ENCODE measurements at places on chromosomes 12 and 14. TPM values are rescaled to one million over a fixed set of nuclear protein-coding genes. Genes with fewer than 3 reads are reported as not detected.

DNA sequence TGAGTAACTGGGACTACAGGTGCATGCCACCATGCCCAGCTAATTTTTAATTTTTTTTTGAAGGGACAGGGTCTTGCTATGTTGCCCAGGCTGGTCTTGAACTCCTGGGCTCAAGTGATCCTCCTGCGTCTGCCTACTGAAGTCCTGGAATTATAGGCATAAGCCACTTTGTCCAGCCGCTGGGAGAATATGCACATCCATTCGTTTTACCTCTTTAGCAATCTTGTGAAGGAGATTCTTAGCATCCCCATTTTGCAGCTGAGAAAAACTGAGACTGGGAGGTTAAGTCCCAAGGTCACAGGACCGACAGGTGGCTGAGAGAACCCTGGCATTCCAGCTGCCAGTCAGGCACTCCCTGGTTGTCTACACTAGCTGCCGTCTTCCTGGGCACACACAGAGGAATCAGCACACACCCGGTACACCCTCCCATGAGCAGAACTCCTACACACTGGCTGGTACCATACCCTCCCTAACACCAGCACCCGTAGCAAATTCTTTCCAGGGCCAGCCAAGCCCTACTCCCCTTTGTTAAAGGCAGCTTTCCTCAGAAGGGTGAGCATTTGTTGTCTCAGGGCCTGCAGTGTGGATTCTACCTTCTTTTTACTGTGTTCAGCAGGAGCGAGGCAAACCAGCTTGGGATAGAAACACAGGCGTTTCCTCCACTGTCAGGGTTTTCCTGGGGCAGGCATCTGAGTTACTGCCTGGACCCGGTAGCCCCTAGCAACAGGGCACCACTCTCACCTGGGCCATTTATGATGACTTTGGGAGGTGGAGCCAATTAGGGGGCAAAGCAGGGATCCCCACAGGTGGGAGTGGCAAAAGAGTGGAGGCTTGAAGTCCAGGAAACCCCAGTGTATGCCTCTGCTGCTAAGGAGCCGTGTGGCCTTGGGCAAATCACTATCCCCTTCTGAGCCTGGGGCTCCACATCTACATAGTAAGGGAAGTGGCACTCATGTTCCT is 70.2 kb downstream of the IRF2BPL start:
- peak overlapping the region; percentile 91 for H3K4me3 ChIP-seq
- peak overlapping the region; percentile 99 for H3K27ac ChIP-seq
- H3K4me1 ChIP-seq, result peaks cover 30% of the 10 kb centered on the region
- no peaks in the 10 kb centered on the region for H3K27me3 ChIP-seq

DNA sequence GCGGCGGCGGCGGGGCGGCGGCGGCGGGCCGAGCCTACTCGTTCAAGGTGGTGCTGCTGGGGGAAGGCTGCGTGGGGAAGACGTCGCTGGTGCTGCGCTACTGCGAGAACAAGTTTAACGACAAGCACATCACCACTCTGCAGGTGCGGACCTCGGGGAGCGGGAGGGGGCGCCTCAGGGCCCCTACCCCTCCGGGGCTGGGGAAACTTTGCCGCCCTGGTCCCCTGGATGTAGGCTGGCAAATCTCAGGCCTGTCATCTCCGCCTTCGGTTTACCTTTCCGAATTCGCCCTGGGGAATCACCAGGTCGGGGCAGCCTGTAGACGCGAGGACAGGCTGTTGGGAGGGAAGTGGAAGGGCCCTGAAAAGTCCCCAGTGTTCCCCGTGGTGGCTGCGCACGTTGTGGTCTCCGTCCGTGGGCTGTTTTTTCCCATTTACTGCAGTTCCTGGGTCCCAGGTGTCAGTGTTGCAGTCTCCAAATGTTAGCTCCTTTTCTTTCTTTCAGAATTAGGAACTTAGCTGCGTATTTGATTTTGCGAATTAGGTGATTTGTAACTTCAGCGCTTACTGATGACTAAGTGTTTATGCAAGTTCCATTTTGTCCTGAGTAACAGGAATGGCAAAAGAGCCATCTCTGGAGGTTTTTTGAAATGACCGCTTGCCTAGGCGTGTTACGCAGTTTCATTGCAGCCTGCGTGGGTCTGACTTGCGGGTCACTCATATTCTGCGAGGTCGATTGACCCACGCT is 656 bp downstream of the RAB21 start:
- H3K27me3 ChIP-seq, result peaks cover 8% of the 10 kb centered on the region
- peaks cover 41% of the 10 kb centered on the region for H3K4me1 ChIP-seq
- peak overlapping the region; percentile 97 for H3K27ac ChIP-seq
- peaks cover 24% of the 10 kb centered on the region for H3K36me3 ChIP-seq
- peak; percentile 42 for DNase-seq

GRCh38 chr12:93982771-93983315 is 165.5 kb upstream of the PLXNC1 start:
- H3K36me3 ChIP-seq, result no peaks in the 10 kb centered on the region
- no peak for DNase-seq
- no peak overlapping the region for H3K4me3 ChIP-seq

DNA sequence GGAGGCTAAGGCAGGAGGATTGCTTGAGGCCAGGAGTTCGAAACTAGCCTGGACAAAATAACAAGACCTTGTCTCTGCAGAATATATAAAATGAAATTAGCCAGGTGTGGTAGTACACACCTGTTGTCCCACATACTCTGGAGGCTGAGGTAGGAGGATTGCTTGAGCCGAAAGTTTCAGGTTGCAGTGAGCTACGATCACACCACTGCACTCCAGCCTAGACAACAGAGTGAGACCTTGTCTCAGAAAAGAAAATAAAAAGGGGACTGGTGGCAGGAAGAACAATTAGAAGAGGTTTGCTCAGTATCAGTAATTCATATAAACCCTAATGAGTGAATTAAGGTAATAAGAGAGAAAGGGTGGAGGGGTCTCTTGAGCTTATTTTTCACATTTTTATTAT is 8.0 kb downstream of the PSMA6 start:
- peaks cover 73% of the 10 kb centered on the region for H3K4me1 ChIP-seq
- peak overlapping the region; percentile 59 for H3K27ac ChIP-seq
- no peaks in the 10 kb centered on the region for H3K27me3 ChIP-seq
- no peak for DNase-seq

GPD1 gene
- total RNA-seq, result 1.1 TPM

Data from naive thymus-derived CD8-positive, alpha-beta T cell (primary cell).